CD8-positive, alpha-beta T cell (primary cell): ENCODE measurements at places on chromosomes 5 and 9.

GRCh38 chr5:159132429-159133040, 32.8 kb upstream of the EBF1 start:
- DNase-seq, result no peak

GRCh38 chr9:110282018-110282738, 25.9 kb upstream of the TXN start:
- DNase-seq, result no peak

DNA sequence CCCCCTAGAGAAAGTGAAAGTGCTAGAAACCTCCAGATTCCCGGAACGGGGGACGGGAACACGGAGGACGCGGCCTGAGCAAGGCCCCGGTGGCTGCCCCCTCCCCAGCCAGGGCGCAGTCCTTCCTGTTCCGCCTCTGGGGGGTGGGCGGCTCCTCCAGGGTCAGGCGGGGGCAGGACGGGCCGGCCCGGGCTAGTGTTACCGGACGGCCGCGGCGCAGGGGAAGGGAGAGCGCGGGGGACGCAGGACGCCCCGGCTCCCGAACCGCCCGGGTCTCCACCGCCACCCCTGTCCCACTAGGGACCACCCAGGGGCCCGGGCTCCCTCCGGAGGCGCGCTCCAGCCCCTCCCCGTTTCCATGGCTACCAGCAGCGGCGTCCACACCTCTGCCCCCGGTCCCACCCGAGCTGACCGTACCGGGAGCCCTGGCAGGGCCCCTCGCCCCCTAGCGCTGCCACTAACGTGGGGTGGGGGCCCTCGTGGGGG, 579 bp downstream of the SLC12A7 start:
- DNase-seq, result no peak

GRCh38 chr9:33013962-33014664, 11.0 kb upstream of the DNAJA1 start:
- no peak for DNase-seq
